CD8-positive, alpha-beta T cell (primary cell): ENCODE measurements at places on chromosomes 3 and 15.

GRCh38 chr3:13598201-13598600 lies 49.3 kb downstream of the FBLN2 start:
- no peak for DNase-seq

DNA sequence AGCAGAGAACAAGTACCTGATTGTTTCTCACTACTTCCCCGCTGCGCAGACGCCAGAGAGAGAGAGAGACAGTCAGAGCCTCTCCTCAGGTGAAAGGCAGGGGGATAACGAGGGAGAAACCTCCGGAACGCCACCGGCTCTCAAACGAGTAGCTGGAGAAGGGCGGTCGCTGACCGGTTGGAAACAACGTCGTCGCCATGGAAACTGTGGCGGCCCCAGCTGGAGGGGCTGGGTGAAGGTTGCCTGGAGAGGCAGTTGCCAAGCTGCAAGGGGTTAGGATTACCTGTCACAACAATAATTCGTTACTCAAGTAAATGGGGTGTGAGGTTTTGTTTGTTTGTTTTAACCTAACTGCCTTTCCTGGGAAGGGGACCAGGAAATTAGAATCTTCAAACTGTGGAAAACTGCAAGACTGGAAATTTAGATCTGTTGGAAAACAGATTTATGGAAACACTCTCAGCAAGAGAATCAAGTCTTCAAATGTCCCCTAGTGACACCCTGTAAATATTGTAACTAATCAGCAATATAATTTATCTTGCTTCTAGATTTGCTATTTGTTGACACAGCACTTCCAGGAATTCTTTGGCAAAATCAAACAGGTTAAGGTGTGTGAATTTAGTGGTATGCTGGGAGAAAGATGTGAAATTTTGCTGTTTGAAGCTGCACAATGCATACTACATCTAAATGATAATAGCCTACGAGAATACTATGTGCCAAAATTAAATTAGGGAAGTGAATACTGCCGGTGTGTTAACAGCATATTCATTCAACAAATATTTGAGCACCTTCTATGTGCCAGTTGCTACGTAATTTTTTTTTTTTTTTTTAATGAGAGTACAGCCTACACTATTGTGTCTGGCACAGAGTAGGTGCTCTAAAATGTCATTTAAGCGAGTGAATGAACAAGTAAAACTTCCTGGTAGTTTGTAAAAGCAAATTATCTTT lies at the start of gene DNAH12:
Gene DNAH12, minus strand, starts transcription at position 164 of the 945 bp plus-strand sequence. CDS start 1,474 bp downstream, outside the sequence.
- DNase-seq = no peak

- no peak for DNase-seq
These were observed 104.8 kb downstream of the COL6A6 start for GRCh38 chr3:130621824-130622223.

GRCh38 chr15:95793231-95793630 lies 537.3 kb upstream of the NR2F2 start:
- no peak for DNase-seq

DNA sequence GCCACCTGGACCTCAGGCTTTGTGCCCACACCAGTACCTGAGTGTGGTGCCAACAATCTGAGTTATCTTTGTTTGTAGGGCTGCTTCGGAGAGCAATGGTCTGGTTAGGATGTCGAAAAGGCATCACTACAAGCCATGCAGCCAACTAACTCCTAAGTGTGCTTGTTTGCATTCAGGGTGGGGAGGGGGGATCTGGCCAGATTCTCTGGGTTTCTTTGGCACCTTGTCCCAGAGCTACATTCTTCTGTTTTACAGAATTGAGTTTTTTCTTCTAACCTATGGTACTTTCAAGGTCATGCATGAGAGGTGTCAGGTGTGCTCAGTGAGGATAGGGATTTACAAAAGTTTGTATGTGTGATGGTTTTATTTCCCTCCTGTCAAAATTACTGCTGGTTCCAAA lies 391.4 kb upstream of the RARB start:
- DNase-seq = no peak

GRCh38 chr15:66830358-66830757 lies 128.3 kb downstream of the SMAD6 start:
- no peak for DNase-seq

GRCh38 chr3:169295126-169295525 lies 368.4 kb downstream of the MECOM start:
- DNase-seq = no peak

- no peak for DNase-seq
These were observed 538.6 kb downstream of the NR2F2 start for GRCh38 chr15:96869122-96869521.

DNA sequence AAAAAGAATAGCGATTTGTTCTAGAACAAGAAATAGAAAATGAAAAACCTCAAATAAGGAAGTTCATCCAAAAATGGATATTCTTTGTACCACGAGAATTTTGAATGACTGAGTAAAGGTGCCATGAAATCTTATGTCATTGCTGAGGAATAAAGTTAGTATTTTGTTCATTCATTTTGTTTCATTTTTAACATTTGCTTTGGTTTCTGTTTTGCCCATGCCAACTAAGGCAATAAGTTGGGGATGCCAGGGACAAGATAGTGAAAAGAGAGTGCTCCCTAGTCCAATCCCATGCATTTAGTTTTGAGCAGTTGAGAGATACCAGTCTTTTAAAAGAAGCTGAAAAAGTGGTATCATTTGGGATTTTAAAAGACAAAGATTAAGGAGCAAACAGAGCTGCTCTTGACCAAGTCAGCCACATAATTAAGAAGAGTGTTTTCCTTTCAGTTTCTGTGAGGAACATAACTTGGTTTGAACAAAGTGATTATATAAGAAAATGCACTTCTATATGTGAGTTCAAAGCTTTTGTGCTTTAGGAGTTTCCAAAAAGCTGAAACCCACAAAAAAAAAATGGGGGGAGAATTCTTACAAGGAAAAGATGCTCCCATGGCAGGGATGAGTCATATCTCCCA lies 201.4 kb downstream of the PLOD2 start:
- no peak for DNase-seq

DNA sequence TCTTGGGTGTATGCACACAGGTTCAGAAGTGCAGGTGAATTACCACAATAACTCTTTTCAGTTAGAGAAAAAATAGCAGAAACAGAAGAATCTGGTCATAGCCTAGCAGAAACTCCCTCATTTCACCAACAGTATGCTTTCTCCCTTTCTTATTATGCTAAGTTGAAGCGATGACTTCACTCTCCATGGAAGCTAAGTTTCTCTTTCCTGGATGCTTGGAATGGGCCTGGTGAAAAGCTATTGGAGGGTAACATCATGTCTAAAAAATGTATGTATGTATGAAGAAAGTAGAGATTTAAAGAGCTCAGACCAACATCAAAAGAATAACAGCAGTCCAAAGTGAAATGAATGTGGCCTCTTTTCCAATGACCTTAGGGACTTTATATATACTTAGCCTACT lies 145.5 kb downstream of the TIGIT start:
- DNase-seq = no peak

DNA sequence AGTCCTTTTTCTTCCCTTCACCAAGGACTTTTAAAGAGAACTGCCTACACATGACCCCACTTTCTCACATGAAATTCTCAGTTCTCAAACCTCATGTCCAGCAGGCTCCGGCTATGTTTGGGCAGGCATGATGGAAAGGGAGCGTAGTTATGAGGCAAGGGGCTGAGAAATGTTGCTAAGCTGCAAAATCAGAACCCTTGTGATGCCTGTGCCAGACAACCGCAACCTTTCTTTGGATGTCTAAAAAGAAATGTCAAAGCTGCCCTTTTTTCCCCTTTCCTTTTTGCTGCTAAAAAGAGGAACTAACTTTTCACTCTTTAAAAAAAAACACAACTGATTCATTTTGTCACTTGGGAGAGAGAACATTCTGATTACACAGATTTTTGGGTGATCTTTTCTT lies 19.2 kb downstream of the GNB4 start:
- no peak for DNase-seq

- DNase-seq = no peak
These were observed 25.2 kb downstream of the CGNL1 start for GRCh38 chr15:57401546-57401945.

DNA sequence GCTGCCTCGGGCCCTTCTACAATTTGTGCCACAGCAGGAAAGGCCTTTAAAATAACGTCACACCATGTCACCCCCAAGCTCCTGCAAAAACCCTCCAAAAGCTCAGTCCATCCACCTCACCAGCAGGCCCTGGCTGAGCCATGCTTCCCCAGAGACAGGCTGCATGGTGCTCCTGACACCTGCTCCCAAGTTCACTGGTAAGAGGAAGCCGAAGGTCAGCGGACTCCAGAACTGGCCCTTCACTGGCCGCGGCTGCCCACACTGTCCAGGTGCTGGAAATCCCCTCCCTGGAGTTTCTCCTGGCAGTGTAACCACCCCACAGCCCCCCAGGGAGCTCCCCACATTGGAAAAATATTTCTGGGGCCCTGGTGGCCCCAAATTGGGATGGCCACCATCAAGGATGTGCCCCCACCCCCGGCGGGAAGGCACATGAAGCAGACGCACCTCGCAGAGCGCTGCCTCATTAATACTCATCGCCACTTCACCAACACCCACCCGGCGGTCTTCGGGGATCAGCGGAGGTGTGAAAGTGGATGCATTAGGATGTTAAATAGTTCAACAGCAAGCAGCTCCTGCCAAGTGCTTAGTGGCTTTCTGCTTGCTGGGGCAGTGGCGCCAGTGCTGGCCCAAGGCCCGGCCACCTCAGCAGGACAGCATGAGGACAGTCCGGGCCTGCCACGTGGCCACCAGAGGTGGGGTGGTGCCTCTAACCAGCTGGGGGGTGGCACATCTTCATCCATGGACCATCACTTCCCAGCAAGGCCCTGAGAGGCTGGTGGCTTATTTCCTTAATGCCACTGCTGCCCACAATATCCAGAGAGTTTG lies 146.1 kb upstream of the IQSEC1 start:
- DNase-seq = no peak

GRCh38 chr3:129312021-129312639 lies 33.5 kb downstream of the HMCES start:
- peak; percentile 34 for DNase-seq
